ENCODE measurements at places on chromosomes 11 and 22.

DNA sequence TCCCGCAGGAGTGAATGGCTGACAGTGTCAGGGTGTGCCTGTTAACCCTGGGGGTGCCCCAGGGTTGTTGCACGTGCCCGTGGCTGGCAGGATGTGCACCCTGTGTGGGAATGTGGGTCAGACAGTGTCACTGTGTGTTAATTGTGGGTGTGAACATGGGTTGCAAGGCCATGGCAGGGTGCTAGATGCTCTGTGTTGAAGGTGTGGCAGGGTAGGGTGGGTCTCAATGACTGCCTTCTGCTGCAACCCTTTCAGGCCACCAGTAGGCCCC, 8.3 kb downstream of the RIN1 start:
- DNase-seq: no peak

DNA sequence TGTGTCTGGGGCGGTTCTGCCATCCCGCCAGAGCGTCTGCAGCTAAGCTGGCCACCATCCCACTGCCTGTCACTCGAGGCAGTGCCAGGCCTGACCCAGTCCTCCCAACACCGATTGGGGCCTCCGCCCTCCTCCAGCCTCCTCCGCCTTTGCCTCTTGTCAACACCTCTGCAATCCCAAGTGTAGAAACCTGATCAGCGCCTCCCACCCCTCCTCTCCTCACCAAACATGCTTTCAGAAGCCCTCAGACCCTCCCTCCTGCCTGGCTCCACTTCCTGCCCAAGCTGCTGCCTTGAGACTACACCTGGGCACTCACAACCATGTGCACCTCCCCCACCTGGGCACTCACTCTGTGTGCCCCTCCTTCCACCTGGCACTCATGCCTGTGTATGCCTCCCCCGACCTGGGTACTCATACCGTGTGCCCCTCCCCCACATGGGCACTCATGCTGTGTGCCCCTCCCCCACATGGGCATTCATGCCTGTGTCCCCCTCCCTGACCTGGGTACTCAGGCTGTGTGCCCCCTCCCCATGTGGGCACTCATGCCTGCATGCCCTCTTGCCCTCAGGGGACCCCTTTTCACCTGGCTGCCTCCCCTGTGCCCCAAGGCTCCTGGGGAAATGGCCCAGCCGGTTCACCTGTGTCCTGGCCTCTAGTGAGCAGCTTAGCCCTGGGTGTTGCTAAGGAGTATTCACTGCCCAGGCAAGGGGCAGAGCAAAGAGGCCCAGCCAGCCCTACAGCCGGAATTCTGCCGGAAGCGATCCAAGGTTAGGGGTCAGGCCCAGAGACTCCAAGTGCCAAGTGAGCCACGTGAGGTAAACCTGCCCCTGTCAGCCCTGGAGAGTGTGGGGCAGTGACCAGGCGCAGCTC, 5.5 kb upstream of the IFITM10 start:
- no peak for DNase-seq

GRCh38 chr11:123859731-123860130, 25.7 kb downstream of the TMEM225 start:
- no peak for DNase-seq

GRCh38 chr11:14414470-14415461, 55.8 kb upstream of the RRAS2 start:
- no peak for DNase-seq

DNA sequence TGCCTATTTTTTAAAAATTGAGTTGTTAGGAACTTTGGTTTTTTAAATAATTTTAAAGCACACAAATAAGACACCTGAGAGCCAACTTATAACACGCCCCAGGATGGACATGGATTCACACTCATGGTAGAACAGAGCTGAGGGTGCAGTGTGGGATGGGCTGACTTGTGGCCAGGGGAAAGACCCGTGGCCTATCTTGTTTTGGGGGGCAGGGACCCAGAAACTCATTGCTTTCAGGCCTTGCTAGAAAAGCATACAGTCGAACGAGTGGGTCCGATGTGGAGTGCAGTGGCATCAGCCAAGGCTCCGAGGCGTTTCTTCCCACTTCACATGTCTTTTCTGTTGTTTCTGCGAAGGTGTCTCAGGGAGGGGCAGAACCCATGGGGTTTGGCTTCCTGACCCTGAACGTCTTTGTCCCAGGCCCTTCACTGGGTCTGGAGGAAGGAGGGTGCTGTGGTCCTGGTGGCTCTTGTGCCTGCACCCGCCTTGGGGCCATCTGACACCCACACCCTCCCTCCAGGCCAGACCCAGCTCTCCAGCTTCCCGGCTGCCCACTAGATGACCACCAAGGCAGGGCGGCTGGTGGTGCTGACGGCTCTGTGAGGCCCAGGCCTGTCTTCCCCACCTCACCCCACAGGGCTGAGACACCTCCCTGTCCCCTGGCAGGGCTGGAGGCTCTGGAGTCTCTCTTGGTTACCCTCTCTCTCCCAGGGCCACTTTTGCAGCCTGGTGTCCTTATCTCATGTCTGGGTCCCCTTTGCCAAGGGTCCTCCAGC, 120.8 kb downstream of the KCNQ1 start:
- DNase-seq: no peak

- DNase-seq: no peak
These were observed 340.8 kb upstream of the PITPNB start for GRCh38 chr22:28259774-28260312.

- DNase-seq: no peak
These were observed 19.8 kb upstream of the PRAME start for GRCh38 chr22:22578702-22579424.

- DNase-seq: no peak
These were observed 10.4 kb upstream of the MRGPRD start for GRCh38 chr11:68990995-68991780.

DNA sequence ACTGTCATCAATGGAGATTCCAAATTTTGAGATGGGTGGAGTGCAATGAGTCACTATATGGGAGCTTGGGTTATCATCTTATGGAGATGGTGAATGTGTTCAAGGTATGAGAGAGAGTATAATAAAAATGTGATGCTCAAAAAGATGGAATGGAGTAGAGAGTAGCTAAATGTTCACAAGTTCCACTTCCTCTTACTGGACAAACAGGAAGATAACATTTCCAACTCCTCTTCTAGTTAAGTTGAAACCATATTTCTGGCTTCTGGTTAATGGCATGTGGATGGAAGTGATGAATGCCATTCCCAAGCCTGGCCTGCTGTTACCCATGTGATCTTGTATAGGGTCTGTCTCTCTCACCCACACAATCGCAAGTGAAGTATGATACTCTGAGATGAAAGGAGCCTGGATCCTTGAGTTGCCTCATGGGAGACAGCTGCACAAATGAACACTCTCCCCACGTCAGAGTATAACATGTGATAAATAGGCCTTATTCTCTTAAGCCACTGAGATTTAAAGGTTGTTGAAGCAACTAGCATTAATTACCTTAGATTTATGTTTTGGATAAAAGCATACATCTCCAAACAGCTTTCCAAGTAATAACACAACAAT, 111.0 kb downstream of the RAB38 start:
- DNase-seq: no peak

DNA sequence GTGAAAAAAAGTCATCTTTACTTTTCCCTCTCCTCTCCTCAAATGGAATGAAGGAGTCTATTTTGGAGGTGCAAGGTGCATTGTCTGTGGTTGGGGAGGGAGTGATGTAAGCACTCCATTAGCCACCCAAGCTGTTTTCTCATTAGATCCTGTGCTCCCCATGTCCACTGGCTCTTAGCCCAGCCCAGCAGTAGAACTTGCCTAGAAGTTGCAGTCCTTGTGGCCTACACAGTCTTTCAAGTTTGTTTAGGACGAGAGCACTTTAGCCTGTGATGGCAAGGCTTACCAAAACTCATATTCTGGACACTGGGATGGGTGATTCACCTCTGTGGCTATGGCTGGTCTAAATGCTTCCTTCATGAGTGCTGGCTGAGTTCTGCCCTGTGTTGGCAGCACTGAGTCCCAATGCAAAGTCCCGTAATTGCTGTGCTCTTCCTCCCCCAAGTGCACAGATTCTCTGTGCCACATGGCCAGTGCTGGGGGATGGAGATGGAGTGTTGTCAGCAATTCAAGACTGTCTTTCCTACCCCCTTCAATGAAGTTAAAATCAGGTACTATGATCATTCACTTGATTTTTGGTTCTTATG, 15.8 kb downstream of the SLC22A25 start:
- no peak for DNase-seq

- no peak for DNase-seq
These were observed 14.4 kb downstream of the POU2AF2 start for GRCh38 chr11:111259896-111260295.

- DNase-seq: no peak
These were observed 328.8 kb downstream of the MIAT start for GRCh38 chr22:26985931-26986782.

GRCh38 chr22:49958931-49959781, 1.4 kb upstream of the PIM3 start:
- no peak for DNase-seq

- DNase-seq: no peak
These were observed 119.7 kb upstream of the ZC3H12C start for GRCh38 chr11:109973486-109973885.

DNA sequence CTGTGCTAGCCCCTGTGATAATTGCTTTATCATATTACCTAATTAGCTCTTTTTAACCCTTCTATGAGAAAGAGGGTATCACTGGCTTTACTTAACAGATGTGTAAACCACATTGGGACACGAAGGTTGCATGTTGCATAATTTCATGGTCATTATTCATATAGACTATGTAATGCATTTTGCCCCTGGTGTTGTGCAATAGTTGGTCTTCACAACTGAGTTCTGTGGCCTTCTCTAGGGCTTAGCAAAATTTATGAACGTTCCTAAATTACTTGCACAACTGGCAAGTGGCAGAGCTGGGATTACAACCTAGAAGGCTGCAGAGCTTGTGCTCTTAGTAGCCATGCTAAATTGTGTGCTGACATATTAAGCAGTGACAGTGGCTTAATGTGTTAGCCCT, 34.6 kb upstream of the PDGFD start:
- no peak for DNase-seq

DNA sequence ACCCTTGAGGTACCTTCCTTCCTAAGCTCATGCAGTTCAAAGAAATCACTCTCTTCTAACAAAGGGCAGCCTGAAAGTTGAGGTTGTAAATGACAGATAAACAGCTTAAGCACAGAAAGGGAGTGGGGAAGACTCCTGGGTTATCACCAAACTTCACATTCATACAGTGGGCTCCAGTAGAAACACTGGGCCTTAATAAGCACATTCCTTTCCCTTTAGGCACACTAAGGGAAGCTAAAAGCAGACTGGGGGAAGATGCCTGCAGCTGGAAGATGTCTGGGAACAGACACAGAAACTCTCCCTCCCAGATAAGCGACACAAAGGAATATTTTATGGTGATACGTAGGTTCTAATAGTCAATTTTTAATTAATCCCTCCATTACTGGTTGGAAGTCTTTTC, 350.3 kb upstream of the MPPED2 start:
- no peak for DNase-seq

GRCh38 chr11:126403658-126404057, 48.2 kb downstream of the ST3GAL4 start:
- no peak for DNase-seq

DNA sequence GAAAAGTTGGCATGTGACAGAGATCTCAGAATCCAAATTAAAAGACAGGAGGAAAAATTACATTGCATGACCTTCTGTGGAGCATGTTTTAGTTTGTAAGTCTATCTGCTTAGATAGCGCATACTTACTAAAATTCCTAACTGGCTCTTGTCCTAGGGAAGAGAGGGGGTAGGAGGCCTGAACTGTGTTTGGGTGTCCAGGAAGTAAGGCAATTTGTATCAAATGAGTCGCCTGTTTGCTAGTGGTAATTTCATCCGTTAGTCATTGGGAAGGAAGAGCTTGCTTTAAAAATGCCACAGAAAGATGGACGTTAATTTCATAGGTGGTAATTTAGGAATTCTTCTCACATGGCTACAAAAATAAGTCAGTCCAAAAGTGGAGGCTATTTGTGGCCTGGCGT, 18.5 kb downstream of the GRK3 start:
- no peak for DNase-seq

GRCh38 chr11:83979593-83979992, 693.4 kb upstream of the CCDC90B start:
- DNase-seq: no peak

- DNase-seq: no peak
These were observed 91.7 kb upstream of the LMO1 start for GRCh38 chr11:8355416-8355742.

- DNase-seq: no peak
These were observed 8.2 kb downstream of the ARHGEF12 start for GRCh38 chr11:120344302-120345004.

- no peak for DNase-seq
These were observed 916.2 kb downstream of the METTL15 start for GRCh38 chr11:29024386-29024785.

DNA sequence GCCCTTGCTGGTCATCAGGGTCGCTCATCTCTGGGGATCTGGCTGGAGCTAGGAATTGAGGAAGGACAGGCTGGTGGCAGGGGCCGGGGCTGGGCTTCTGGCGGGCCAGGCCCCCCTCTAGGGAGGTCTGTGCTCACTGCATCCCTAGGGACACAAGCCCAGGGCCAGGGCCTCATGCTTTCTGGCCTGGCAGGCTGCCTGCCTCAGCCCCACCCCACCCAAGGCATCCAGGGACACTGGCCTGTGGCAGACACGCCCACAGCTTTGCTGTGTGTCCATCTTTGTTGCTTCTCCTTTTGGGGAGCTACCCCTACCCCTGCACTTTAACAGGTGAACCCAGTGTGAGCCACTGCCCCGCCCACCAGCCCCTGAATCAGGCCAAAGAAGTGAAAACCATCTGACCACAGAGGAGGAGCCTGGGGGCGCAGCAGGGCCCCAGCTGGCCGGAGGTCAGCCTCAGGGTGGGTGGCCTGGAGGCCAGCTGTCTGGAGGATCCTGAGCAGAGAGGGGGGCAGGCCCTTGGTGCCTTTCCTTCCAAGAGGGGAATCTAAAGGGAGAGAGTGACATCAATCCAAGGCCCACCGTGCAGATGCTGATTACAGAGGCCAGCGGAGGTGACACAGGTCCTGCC, 26.8 kb upstream of the CELSR1 start:
- DNase-seq: no peak

- DNase-seq: no peak
These were observed 25.9 kb downstream of the IGSF9B start for GRCh38 chr11:133930767-133931448.

- DNase-seq: no peak
These were observed 6.8 kb downstream of the OR52N2 start for GRCh38 chr11:5815534-5815933.

GRCh38 chr11:26835611-26836010, 113.8 kb upstream of the SLC5A12 start:
- no peak for DNase-seq

DNA sequence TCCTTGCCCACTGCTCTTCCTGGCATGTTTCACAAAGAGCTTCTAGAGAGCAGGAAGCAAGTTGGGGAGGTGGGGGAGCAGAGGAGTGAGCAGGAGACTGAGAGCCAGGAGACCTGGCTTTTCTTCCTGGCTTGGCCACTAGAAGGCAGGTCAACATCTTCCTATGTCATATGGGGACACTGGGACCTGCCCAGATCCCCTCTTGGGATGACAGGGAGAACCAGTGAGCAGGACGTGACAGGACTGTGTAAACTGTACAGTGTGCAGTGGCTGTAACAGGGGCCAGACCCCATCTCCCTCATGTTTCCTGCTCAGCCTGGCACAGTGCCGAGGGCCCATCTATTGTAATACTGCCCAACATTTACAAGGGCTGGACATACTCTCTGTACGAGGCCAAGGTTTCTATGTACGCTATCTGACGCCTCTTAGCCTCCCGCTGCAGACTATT, 29.4 kb downstream of the GDPD5 start:
- DNase-seq: no peak

All from caudate nucleus (tissue), 63 donors.